Activated T-cell treated with anti-CD3 and anti-CD28 coated beads, Interleukin-2, amount 50 U/mL, for 72 hours (primary cell): ENCODE measurements at places on chromosomes 2 and 18. TPM values are rescaled to one million over a fixed set of nuclear protein-coding genes. Genes with fewer than 3 reads are reported as not detected.

DNA sequence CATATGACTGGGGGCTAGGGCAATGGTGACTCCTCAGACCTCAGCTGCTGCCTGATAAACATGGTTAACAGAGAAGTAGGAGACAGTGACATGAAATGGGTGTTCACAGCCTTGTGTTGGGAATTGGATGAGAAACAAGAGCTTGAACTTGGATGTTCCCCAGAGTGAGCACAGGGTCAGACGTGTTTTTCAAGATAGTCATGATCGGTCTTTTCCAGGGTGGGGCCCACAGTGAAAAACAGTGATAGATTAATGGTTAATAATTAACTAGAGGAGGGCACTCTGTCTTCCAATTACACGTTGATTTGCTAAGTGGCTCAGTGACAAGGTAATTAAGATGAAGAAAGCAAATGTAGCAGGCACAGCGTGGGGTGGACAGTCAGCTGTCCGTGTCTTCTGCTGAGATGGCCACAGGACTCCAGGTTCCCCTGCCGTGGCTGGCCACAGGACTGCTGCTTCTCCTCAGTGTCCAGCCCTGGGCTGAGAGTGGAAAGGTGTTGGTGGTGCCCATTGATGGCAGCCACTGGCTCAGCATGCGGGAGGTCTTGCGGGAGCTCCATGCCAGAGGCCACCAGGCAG, at the start of gene UGT1A3:
UGT1A3 (plus strand) TSS at position 320 of the 579 bp plus-strand sequence; CDS start at position 405, 85 bp downstream.
- H3K27ac ChIP-seq = no peak within 1 kb of the TSS
- H3K36me3 ChIP-seq = no peaks in the 10 kb centered on the region
- no peaks in the 10 kb centered on the region for H3K4me1 ChIP-seq
- no peak within 1 kb of the TSS for H3K4me3 ChIP-seq

DNA sequence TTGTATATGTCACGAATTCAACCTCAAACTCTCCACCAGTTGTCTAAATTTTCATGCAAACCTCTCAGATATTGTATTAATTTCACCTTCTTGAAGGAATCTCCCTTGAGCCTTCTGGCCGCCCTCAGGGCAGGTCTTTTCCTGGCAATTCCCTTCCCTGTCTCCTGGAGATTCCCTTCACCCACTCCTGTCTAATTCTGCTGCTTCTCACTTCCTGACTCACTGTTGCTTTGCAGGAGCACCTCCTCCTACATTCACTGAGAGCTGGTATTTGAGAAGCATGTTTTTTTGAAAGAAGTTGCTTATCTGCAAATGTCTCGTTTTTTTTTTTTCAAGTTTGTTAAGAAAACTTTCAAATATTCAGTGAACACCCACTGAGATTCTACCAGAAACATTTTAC, 79.9 kb upstream of the OTOS start:
- H3K27me3 ChIP-seq = peaks cover 48% of the 10 kb centered on the region
- no peaks in the 10 kb centered on the region for H3K36me3 ChIP-seq
- no peak for DNase-seq
- H3K4me1 ChIP-seq = no peaks in the 10 kb centered on the region

DNA sequence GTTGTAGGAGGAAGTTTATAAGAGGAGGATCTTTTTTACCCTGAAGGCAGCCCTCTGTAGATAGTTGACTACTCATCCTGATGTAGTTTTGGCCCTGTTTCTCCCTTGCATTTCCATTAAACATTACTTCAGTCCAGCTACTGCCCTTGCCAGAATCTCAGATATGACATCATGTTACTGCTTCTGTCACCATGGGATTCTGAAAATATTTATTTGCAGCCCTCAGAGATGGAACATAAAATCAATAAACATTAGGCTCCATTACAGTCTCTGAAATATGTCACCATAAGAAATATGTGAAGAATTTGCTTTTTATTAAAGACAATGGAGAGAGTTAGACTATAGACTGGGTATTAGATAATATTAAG, 68.7 kb upstream of the STK39 start:
- no peak overlapping the region for H3K4me3 ChIP-seq
- no peak for DNase-seq
- H3K36me3 ChIP-seq = no peaks in the 10 kb centered on the region
- H3K27ac ChIP-seq = no peak overlapping the region

GRCh38 chr2:105904938-105905337, 160.2 kb downstream of the NCK2 start:
- no peak for DNase-seq
- peaks cover 10% of the 10 kb centered on the region for H3K36me3 ChIP-seq
- H3K27ac ChIP-seq = peak overlapping the region; percentile 5
- H3K27me3 ChIP-seq = no peaks in the 10 kb centered on the region

ACADL gene
- total RNA-seq = not detected

CPLX4 gene
- total RNA-seq = not detected

IL37 gene
- total RNA-seq = not detected

DUSP2 gene
- 340 TPM for total RNA-seq

HOXD10 gene
- not detected for total RNA-seq
